ENCODE measurements at places on chromosomes 13 and 19.

DNA sequence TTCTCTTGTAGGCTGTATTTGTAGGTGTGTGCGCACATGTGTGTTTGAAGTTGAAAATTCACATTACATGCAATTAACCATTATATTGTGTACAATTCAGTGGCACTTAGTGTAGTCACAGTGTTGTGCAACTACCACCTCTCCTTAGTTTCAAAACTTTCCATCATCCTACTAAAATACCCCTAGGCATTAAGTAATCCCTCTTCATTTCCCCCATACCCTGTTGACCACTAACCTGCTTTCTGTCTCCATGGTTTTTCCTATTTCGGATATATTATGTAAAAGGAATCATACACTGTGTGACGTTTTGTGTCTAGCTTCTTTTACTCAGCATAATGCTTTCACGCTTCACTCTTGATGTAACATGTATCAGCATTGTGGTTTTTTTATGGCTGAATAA, 16.1 kb downstream of the LSM14A start:
- DNase-seq: no peak

- DNase-seq: no peak
Observed at GRCh38 chr13:28137596-28137995, 749 bp upstream of the PAN3 start.

GRCh38 chr19:41535029-41535622, 40.8 kb upstream of the CEACAM21 start:
- no peak for DNase-seq

DNA sequence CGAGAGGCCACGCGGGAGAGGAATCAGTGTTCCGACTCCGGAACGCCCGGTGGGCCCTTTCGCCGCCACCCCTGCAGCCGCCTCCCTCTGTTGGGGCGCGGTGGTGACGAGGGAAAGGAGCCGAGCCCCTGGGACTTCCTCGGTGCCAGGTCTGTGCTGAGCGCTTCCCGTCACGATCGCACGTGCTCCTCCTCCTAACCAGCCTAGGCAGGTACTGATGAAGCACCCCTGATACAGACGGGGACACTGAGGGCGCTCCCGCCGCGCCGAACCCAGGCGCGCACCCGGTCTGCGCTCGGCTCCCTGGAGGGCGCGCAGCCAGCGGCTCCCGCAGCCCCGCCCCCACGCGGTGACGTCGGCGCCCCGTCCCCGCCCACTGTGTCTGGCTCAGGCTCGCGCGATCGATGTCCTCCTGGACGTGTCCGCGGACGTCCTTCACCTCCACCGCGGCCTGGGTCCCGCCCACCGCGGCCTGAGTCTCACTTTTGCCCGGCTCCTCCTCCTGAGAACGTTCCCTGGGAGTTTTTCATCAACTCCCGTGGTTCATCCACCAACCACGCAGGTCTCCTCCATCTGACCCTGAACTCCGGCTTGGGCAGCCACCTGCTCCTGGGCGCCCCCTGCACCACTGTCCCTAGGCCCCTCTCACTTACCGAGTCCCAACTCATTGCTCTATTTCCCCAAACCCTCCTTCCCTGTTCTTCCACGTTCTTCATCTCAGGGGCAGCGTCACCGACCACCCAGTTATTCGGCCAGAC, 2.6 kb upstream of the KLK15 start:
- peak; percentile 19 for DNase-seq

- no peak for DNase-seq
Observed at GRCh38 chr13:99363949-99364348, 56.8 kb upstream of the GPR183 start.

GRCh38 chr13:22717036-22717435, 463.7 kb upstream of the SGCG start:
- DNase-seq: no peak

- DNase-seq: no peak
Observed at GRCh38 chr19:16378291-16378889, 53.8 kb downstream of the KLF2 start.

DNA sequence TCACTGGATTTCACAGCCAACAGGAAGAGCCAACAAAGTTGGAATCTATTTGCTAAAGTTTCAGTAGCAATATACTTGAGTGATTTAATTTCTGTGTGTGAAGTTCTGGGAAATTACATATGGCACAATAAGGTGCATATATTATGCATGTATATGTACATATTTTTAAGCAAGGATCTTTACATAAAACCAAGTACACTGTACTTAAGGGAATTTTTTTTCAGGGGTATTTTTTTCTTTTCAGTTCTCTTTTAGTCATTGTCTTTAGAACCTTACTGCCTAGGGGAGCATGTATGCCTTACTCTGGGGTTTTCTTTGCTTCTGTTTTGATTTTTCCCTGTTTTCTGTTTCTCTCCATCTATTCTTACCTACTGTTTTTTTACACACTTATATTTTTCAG, 7.4 kb downstream of the RAP2A start:
- DNase-seq: no peak

Measured in astrocyte (in vitro differentiated cells and primary cell).